Putamen (tissue), 1 donor: ENCODE measurements at places on chromosomes 2 and 18.

DNA sequence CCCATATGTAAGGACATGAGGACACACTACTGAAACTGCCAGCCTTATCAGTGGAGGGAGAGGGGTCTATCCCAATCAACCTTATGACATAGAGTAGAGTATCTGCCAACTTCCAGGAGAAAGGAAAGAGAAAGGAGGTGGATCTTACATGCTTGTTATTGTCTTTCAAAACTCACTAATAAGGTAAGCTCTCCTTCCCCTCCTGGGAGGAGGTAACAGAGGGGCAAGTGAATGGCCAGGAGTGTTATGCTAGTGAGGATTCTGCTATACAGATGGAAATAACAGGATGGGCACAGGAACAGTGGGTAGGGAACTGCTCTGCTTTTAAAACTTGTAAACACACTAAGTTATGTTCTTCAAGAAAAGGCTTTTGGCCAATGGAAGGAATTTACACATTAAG lies 1020.1 kb downstream of the TDRD15 start:
- DNase-seq, result no peak

DNA sequence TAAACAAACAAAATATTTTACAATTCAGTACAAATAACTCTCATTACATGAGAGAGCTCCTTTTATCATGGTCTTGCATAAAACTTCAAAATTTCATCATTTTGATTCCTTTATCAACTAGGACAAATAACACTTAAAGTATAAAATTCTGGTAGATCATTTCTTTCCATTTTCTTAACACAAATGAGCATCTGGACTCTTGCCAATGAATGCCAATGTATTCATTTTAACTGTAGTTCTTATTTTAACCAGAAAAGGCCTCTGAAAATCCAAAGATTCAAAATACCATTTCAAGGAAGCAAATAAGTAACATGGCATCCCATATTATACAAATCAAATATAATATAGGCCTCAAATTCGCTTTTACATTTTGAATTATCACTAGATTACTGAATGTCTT lies 13.8 kb upstream of the POU3F3 start:
- no peak for DNase-seq

DNA sequence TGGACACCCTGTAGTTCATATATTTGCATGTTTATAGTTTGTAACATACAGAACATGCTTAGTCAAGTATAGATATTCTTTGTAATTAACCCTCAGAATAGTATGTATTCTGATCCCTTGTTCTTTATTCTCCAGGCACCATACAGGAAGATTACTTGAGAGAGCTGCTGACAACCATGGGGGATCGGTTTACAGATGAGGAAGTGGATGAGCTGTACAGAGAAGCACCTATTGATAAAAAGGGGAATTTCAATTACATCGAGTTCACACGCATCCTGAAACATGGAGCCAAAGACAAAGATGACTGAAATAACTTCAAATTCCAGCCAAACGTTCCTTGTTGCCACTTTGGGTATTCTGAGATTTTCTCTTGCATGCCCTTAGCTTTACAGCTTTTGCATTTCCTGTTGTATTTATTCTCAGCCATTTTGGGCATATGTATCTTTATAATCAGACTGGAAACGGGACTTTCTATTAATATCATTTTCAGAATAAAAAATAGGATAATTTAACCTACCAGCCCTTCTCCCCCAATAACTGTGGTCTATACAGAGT lies 6.2 kb upstream of the MYL12B start:
- no peak for DNase-seq

GRCh38 chr2:44747794-44748193 lies 193.7 kb upstream of the SIX3 start:
- no peak for DNase-seq

DNA sequence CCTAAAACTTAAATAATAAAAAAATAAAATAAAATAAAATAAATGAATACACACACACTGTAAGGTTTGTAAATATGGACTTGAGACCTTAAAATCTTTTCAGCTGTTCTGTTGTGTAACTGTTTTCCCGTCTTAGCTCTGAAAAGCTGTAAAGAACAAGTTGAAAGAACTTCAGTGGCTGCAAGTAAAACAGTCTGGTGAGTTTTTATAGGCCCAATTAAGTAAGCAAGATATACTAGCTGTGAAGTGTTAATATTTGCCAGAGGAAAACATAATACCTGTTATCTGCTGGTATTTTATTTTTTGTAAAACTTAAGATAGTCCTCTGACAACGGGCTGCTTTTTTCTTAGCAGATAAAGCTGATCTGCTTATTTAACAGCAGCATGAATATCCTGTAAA lies 176.9 kb upstream of the NRP2 start:
- no peak for DNase-seq

DNA sequence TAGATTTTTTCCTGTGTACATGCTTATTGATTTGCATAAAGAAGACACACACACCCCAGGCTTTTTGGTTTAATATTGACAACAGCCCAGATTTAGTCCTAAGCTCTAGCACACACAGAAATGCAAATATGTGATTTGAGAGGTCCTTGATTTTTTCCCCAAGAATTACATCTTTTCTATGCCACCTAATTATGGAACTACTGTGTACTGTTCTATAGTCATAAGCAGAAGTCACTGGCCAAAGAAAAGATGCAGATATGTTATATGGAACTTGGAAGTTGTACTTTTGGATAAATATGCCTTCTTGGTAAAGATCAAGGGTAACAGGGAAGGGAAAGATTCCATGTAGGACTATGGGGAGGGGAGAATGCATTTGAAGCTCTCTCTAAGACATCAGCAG lies 105.6 kb downstream of the SETBP1 start:
- DNase-seq, result no peak

GRCh38 chr18:25231327-25231691 lies 120.7 kb downstream of the ZNF521 start:
- peak; percentile 14 for DNase-seq

GRCh38 chr2:6917071-6917760 lies at the start of gene RNF144A:
Gene RNF144A (plus strand): TSS chr2:6917412. CDS start chr2:6996927, 79,515 bp downstream.
- peak; percentile 84 for DNase-seq

GRCh38 chr2:106012591-106013347 lies 181.3 kb downstream of the UXS1 start:
- DNase-seq, result no peak

GRCh38 chr2:88448248-88448647 lies 4.2 kb downstream of the FOXI3 start:
- no peak for DNase-seq

GRCh38 chr18:3111523-3112240 lies 98.7 kb upstream of the LPIN2 start:
- no peak for DNase-seq

- DNase-seq, result no peak
Observed at GRCh38 chr2:62250239-62250638, 54.3 kb downstream of the B3GNT2 start.

GRCh38 chr2:105301646-105302045 lies 27.9 kb downstream of the TGFBRAP1 start:
- DNase-seq, result no peak

GRCh38 chr18:76493213-76494161 lies 1.6 kb downstream of the ZNF516 start:
- peak; percentile 72 for DNase-seq

DNA sequence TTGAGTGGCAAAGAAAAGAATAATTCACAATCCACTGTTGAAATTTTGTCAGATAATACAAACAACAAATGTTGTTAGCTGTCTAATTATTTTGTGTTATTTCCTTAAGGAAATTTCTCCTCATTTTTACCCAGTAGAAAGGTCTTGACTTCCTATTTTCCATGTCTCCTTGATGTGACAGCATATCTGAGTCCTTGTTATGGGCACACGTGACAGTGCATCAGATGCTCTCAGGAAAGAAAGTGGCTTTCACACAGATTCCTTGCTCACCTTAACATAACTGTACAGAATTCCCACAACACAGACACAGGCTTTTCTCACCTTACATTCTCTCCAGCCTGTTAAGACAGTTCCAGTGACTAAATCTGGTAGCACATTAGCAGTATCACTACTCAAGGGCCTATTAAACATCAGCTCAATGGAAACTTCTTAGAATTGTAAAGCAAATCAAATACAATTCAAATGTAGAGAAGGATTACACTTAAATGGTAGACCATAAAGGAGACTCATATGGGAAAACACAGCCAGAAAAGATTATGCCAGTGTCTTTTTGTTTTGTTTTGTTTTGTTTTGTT lies 30.2 kb upstream of the GPR55 start:
- no peak for DNase-seq

DNA sequence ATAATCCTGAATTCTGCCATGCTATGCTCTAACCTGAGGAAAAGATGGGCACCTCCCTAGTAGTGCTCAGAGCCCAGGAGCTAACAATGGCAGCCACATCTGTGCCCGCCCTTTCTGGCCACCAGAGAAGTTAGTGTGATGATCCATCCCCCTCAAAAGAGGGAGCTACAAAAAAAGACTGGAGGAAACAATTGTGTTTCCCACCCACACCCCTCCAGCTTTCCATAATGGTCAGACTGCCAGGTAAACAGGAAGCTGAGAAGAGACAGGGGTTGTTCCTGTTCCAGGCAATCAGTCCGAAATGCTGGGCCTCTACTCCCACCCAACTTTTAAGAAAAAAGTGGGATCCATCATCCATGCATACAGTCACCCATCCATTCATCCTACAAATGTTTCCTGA lies 3.2 kb downstream of the TBC1D8 start:
- DNase-seq, result no peak

DNA sequence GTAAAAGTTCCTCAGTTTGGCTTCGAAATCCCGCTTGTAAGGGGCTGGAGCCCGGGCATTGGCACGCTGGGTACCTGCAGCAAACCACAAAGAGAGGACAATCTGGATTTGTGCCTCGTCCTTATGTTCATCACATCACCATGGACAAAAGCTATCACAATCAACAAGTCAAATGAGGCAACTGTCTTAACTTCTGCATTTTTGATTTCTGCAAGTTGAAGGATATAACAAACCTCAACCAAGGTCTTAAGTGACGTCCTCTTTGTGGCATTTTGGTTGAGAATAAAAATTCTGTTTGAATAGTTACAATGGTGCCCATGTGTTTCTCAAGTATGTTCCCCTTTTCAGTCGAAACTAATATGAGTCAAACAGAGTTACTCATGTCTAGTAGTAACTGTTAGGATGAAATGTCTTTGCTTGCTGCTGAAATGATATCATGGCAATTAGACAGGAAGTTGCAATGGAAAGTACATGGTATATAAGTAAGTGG lies 70.8 kb upstream of the STK17B start:
- DNase-seq, result no peak

- DNase-seq, result no peak
Observed at GRCh38 chr18:26487437-26487836, 60.9 kb downstream of the KCTD1 start.

DNA sequence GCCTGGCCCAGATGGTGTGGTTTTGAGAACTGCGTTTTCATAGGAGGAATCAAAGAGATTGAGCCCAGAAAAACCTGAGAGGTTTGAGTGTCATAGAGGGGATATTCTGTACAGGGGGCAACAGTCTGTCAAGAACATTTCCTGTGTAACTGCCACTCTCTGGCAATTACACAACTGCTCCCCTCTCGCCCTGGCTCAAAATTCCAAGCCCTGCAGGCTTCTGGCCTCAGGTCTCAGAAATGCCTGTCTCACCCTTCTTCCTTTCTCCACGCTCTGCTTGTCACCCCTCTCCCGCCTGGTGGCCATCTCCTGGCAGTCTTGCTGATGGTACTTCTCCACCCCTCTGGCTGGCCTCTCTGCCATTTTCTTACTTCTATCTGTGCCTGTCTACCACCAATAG lies 4.0 kb downstream of the VAMP5 start:
- DNase-seq, result no peak

GRCh38 chr2:34423301-34423700 lies 824.2 kb upstream of the FAM98A start:
- no peak for DNase-seq

GRCh38 chr18:79871026-79871390 lies 73.3 kb downstream of the KCNG2 start:
- DNase-seq, result no peak

DNA sequence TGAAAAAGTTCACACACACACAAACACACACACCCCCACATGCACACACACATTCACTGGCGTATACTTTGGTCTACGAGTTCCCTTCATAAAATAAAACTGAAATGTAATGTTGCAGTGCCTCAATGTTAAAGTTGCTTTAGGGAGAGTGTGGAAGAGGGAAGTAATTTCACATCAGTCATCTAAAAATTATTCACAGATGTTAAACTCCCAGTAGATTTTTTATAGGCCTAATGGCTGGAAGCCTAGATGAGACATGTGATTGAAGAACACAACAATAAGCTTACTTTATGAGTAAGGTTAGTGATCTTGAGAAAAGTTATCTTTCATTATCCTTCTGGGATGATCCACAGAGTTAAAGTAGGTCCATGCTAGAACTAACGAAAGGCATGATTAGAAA lies 506.7 kb upstream of the CNTNAP5 start:
- no peak for DNase-seq

DNA sequence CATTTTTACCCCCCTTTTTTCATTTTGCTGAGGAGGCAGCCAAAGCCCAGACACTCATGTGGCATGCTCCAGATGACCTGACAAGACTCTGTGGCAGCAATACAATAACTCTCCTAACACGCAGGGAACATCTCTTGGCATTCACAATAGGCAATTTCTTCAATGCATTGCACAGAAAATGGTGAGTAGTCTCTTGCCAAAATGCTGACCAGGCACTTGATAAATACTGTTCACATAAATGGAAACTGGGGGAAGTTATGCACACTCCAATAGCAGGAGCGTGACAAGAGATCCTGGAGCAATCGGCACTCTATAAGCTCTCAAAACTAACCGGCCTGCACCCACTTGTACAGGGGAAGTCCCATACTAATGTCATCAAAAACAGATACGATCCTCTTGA lies 66.3 kb downstream of the NBAS start:
- DNase-seq, result no peak

DNA sequence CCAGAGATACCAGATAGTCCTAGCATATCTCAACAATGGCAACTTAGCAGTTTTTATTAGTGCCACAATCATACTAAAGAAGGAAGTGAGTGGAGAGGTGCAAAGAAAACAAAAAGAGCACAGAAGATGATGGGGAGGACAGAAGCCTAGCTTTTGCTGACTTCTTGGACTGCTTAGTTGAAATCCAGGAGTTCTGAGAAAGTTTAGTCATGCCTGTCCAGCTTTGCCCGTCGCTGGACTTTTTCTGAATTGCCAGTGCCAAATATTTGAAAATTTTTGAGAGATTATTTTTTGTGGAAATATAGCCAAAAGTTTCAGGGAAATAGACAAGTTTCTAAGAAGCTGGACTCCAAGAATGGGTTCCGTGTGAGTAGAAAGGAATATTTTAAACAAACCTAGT lies 558.7 kb upstream of the TNP1 start:
- no peak for DNase-seq

GRCh38 chr2:140542627-140543026 lies 1588.2 kb downstream of the LRP1B start:
- no peak for DNase-seq

DNA sequence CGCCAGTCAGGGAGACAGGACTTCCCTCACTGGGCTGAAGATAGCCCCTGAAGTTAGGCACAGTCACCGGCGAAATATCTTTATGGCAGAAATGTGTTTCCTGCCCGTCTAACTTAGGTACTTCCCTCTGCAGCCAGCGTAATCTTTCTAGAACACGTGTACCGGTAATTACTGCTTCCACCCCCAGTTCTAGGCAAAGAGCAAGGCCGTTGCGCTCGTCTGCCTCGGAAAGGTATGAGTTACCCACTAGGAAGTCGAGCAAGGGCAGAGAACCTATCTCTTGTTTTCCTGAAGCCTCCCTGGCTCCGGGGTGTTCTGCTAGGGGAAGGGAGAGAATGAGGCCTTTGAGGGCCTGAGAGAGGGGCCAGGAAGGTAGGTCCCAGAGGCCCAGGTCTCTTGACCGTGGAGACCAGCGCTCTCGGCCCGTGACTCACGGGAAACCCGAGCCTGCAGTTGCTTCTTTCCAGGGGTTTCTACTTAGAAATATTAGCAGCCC lies 70.0 kb downstream of the TWSG1 start:
- no peak for DNase-seq

- no peak for DNase-seq
Observed at GRCh38 chr18:32909798-32910561, 137.2 kb upstream of the KLHL14 start.
